A549 treated with CORT108297 at 1 μM for 4 hours (cell line): ENCODE measurements at places on chromosomes 1 and 21. TPM values are rescaled to one million over a fixed set of nuclear protein-coding genes. Genes with fewer than 3 reads are reported as not detected.

Gene LCE1D
- total RNA-seq = not detected in 5 replicates

Gene HPDL
- 3.1 to 5.3 TPM (median 4.7 TPM) in 5 replicates for total RNA-seq

Gene SERPINC1
- total RNA-seq = 0.06 to 0.23 TPM (median 0.09 TPM) in 4 of 5 replicates, not detected in the other

Gene KCNT2
- 0.03 to 0.09 TPM (median 0.07 TPM) in 4 of 5 replicates, not detected in the other for total RNA-seq

Gene CD5L
- total RNA-seq = not detected in 5 replicates
